ENCODE measurements at places on chromosomes 6 and 20.
A peak's percentile ranks its signal among the peaks of the same experiment; 100 is the strongest.

DNA sequence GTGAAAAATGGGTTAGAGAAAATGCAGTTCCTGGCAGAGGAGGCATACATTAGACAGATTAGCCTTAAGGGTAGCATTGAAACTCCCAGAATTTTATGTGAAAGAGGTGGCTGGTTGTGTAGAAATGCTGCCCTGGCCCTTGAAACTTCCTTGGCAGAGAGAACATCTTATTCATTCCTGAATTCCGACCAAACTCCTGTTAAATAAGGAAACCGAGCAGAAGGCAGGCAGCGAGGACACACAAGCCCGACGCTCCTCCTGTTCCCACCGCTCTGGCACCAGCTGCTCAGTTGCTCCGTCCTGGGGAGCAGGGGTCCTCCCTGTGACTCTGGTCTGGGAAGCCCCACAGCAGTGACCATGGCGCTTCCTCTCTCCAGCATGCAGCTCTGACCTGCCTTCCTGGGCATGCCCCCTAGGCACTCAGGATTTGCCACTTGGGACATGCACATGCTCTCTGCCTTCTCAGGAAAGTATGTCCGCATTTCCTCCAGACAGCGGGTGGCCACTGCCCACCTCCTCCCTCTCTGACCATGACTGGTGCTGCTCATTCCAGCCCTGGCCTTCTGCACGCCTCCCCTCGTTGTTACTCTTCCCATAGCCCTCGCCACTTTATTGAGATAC is 35.2 kb upstream of the CLDN20 start:
- no peak for DNase-seq

- DNase-seq = no peak
These were observed 155.9 kb upstream of the UST start for GRCh38 chr6:148590883-148591282.

DNA sequence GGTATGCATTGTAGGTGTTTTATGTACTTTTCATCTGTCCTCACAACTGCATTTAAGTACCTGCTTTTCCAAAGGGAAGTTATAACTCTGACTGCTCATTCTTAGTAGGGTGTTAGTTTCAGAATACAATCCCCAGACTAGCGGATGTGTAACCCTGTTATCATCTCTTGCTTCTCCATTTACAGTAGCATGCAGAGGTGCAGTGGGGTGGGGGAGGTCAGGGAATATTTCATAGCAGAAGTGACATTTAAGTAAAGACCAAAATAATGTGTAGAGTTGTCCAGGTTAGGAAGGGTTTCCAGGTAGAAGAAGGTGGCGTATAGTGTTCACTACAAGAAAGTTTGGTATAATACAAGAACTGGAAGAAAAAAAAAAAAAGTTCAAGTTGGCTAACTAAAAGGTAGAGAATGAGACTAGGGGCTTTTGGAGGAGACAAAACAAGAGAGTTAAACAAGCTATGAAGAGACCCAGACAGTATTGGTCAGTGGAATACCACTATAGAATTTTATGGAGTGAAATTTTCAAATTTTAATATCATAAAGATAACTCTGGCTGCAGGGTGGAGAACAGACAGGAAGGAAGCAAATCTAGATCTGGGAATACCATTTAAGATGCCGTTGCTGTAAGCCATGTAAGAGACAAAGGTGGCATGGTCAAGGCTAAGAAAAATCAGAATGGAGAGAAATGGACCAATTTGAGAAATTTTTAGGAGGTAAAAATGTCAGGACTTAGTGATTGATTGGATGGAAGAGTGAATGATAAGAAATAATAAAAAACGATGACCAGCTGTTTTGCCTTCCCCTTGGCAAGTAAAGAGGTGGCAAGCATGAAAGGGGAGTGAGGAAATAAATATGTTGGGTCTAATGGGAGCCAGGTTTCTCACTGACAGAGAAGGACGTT is 2.2 kb upstream of the AHI1 start:
- DNase-seq = no peak

GRCh38 chr6:121187200-121187832 is 147.0 kb downstream of the TBC1D32 start:
- DNase-seq = no peak

DNA sequence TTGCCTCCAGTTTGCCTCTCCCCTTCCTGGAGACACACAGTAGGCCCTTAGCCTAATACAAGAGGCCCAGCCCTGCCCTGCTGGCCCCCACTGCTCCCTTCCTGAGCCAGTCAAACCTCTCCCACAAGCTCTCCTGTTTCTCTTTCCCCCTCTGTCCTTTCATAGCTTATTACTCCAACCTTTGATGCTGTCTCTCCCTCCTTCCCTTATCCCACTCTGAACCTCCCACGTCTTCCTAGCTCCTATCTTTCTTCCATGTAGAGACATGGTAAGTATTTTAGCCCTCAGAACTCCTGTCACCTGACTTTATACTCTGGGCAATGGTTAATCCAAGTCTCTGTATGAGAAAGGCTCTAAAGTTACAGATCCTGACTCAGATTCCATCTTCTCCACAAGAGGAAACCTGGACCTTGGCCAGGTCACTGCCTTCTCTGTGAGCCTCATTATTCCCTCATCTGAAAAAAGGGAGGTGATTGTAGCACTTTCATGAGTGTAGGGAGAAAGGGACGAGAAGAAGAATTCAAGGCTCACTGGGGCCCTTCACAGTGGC is 6.7 kb downstream of the TGIF2 start:
- no peak for DNase-seq

GRCh38 chr20:53559816-53560215 is 33.8 kb downstream of the ZNF217 start:
- no peak for DNase-seq

DNA sequence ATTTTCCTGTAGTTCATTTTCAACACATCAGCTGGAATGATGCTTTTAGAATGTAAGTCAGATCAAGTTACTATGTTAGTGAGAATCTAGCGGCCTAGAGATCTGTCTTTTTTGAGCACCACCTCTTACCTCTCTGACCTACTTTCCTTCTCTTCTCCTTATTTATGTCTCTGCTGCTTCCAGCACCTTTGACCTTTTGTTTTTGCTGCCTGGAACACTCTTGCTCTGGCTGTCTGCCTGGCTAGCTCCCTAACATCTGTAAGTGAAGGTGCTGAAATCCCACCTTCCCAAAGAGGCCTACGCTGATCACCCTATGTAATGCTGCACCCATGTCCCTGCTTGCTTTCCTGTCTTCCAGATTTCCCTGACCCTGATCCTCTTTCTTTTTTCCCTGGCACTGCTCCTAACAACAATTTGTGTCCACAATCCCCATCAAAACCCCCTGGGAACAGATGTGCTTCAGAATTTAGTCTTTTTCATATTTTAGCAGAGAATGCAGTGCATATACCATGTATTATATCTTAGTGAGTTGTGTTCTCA is 87.8 kb downstream of the RFPL4B start:
- DNase-seq = no peak

GRCh38 chr6:157530126-157530525 is 149.1 kb downstream of the ZDHHC14 start:
- no peak for DNase-seq

DNA sequence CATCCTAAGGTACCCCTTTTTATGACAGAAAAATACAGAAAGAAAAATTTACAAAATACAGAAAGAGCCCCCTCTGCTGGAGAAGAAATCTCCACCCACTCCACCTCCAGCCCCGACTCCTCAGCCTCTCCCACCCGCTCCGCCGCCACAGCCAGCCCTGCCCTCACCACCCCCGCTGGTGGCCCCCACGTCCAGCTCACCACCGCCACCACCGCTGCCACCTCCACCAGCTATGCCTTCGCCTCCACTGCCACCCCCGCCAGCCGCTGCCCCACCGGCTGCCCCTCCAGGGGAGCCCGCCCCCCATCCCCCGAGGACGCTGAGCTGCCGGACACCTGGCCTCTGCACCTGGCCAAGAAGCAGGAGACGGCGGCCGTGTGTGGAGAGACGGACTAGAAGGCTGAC is 17.7 kb downstream of the WFDC2 start:
- no peak for DNase-seq

GRCh38 chr6:168159506-168159905 is 80.5 kb upstream of the FRMD1 start:
- DNase-seq = no peak

DNA sequence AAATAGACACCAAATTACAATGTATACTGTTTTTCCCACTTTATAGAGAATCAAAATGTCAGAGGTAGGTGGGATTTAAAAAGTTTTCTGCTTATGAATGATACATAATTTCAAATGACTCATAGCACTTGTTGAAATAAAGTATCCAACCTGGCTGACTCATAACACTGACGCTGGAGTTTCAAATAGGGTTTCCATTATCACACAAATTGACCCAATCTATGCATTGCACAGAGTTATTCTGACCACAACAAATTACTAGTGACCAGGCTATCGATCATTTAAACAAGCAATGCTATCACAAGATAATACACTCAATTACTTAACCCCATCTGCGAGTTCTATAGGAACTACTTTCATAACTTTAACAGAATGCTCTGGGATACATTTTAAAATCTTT is 31.9 kb upstream of the PRELID3B start:
- DNase-seq = no peak

GRCh38 chr6:15343490-15344191 is 97.8 kb downstream of the JARID2 start:
- DNase-seq = no peak

DNA sequence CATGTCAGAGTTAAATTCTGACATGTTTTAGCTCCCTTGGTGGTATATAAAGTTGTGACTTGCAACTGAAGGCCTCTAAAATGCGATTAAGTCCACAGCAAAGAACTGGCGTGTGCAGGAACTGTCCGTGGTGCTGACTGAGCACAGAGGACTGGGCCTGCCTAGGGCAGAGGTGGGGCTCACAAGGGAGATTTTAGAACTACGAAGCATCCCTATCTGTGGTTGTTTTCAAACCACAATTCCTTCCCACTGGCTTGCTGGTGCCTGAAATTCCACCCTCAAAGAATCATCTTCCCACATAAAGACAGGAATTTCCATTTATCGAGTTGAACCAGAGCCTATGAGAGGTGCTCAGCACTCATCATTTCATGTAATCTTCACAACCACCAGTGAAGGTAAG is 30.1 kb downstream of the RIMS4 start:
- DNase-seq = no peak

- no peak for DNase-seq
These were observed 66.9 kb downstream of the FAXC start for GRCh38 chr6:99282479-99283062.

DNA sequence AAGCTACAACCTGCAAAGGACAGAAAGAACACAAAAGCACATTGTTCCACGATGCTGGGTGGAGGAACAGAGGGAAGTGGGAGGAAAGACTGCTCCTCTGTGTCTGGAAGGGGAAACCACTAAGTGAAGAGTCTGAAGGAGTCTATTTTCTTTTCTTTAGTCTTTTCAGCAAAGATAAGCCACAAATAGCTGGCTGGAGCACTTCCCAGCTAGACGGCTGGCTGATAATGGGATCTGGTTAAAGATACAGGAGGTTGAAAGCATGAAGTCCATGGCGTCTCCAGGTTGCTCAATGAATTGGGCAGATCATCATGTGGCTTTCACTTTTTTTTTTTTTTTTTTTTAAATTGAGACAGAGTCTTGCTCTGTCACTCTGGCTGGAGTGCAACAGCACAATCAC is 154.0 kb upstream of the KCNG1 start:
- no peak for DNase-seq

GRCh38 chr6:169775321-169775720 is 23.9 kb downstream of the ERMARD start:
- DNase-seq = no peak

- DNase-seq = peak; percentile 49
These were observed 38.5 kb downstream of the RBM38 start for GRCh38 chr20:57429580-57430200.

DNA sequence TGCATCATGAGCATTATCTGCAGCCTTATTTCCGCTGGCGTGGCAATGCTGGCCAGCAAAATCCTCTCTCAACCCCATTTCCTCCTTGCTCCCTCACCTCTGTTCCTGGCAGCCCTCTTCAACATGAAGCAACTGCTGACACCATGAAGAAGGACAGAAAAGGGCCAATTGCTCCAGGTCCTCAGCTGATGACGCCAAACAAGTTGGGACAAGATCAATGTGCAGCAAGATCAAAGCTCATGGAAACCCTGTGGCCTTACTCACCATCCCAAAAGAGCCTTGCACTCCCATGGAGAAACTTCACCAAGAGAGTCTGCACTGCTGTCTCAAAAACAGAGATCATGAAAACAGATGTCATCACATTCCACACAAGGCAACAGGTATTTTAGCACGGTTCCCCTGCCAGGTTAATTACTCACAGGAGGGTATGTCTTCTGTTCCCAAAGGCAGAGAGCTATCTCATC is 7.4 kb downstream of the GFOD1 start:
- no peak for DNase-seq

GRCh38 chr6:29763491-29764289 is 40.5 kb downstream of the HLA-F start:
- no peak for DNase-seq

DNA sequence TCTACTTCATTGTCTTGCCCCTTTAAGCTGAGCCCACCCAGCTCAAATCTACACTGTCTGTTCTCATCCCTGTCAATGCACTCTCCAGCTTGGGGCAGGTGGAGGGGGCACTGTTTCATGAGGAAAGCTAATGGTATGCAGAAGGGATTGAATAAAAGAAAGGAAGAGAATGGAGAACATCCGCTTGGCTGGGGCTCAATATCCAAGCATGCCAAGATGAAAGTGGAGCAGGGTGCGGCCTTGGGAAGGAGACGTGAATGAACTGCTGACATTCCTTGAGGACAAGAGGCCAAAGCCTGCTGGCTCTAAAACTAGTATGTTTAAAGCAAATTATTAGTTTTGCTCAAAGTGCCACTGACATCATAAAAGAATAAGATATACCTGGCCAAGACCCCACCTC is 24.2 kb downstream of the AKAP12 start:
- no peak for DNase-seq

DNA sequence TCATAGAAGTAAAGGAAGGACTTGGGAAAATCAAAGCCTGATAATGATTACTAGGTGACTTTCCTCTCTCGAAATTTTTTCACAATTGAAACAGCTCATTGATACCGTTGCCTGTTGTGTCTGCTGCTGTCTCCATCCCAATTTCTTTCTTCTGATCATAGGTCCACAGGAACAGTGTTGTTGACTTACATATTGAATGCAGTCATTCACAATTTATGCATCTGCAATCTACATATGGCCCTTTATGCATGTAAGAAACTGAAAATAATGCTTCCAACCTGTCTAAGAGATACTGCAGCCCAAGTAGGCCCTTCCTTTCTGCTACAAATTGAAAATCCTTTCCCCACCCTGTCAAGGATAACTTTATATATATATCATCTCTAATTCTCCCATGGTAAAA is 381.3 kb downstream of the PKHD1 start:
- DNase-seq = no peak

DNA sequence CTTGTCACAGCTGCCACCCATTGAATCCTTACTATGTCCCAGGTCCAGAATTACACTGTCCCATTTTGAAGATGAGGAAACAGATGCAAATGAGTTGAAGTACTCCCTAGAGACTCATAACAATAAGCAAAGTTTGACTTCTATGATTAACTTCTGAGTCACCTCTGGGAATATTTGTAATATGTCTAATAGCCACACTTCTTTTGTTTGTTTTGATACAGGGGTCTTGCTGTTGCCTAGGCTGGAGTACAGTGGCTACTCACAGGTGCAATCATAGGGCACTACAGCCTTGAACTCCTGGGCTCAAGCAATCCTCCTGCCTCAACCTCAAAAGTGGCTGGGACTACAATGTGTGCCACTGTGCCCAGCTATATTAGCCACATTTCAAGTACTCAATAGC is 11.4 kb upstream of the SOX12 start:
- no peak for DNase-seq

Data from stimulated activated naive B cell treated with anti-CD40 and anti-IgM and Interleukin-4, amounts not matched to agents 10 μg/mL and 1 μg/mL and 100 μg/mL, for 72 hours (primary cell).